ENCODE measurements at places on chromosomes 5 and 9. TPM values are rescaled to one million over a fixed set of nuclear protein-coding genes. Genes with fewer than 3 reads are reported as not detected.

- no peak for DNase-seq
These were observed 150.6 kb downstream of the COL23A1 start for GRCh38 chr5:178439493-178440180.

- no peak for DNase-seq
These were observed 129.9 kb downstream of the BAAT start for GRCh38 chr9:101254733-101255433.

Gene GDA
- total RNA-seq: 4.4 TPM

DNA sequence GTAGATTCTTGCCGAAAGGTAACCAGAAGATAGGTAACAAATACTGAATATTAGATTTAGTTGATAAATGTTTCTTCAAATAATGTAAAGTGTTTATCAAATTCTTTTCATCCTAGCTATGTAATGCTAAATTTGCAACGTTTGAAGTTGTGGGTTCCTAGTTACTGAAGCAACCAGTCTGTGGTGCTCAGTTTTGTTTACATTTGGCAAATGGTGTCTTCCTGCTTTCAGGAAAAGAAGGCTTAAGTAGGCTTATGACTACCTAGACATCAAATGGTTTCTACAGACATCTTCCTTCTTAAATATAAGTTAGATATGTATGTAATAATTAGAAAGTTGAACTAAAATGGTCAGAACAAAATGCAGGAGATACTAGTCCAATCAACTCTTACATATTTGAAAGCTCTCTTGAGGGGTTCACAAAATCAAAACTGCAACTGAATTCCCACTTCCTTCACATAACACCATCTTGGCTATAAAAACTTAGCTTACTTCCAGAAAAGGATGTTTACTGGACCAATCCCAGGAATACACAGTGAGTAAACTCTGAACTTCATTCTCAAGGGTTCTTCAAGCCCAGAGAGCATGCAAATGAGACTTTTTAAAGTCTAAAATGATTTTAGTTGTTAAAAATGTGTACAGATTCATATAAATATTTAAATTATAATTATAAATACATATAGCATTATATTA, 125.7 kb upstream of the ITGA1 start:
- no peak for DNase-seq

- no peak for DNase-seq
These were observed 116.5 kb downstream of the ZNF354C start for GRCh38 chr5:179176571-179177230.

Gene TLR4
- 5.2 TPM for total RNA-seq

GRCh38 chr5:143101121-143101520, 302.4 kb downstream of the NR3C1 start:
- no peak for DNase-seq

DNA sequence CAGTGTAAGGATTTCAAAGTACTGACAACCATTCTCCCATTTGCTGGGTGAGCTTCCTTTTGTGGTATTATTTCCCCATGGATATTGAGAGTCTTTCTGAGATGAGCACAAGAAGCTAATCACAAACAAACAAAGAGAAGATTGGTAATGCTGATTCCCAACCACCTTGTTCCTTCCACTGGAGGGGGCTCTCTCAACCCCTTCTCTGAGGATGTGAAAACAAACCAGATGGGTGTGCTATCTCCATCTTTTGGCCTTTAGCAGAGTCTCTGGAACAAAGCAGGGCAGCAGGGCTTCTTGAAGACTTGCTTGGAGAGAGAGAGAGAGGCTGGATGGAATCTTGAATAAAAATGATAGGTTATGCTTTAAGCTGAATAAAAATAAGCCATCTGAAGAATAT, 576.7 kb upstream of the ZNF462 start:
- DNase-seq: no peak

DNA sequence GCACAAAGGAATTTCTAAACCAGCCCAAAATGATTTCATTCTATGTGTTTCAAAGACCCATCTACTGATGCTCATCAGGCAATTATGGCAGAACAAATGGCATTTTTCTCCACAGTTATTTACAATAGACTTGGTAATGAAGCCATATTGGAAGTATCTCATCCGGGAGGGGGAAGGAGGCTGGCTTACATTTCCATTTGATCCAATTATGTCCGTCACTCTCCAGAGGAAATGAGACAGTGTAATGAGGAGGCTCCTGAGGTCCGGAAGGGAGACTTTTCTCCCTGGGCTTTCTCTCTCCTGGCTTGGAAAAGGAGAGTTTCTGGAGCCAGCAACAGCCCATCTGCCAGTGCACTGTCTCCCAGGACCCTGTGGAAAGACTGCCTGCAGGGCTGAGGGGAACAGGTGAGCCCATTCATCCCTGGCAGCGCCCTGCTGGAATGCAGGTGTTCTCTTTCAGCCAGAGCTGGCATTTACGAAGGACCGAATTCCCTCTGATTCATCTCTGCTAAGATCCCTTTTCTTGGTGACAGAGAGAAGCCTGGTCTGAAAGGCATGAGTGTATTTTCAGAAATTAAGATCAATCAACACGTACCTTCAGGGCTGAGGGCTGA, 54.9 kb upstream of the SAP30L start:
- DNase-seq: no peak

- peak; percentile 31 for DNase-seq
These were observed 983 bp downstream of the GCNT1 start for GRCh38 chr9:76459694-76460635.

DNA sequence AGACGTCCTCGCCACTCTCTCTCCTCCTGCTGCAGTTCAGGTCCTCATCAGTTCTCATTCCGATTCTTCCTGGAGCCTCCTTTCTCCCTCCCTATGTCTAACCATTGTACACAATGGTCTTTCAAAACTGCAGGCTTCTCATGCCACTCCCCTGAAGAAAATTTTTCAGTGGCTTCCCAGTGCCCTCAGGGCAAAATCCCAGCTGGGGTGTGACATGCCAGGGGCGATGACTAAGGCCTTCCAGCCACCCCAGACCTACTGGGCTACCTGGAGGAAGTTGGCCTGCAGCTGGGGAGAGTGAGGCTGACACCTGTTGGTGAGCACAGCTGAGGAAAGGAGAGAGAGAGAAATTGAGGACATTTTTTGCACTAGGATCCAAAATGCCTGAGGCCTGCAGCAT, 65.2 kb downstream of the SREK1 start:
- no peak for DNase-seq

GRCh38 chr5:8958602-8959001, 587.3 kb downstream of the SEMA5A start:
- no peak for DNase-seq

DNA sequence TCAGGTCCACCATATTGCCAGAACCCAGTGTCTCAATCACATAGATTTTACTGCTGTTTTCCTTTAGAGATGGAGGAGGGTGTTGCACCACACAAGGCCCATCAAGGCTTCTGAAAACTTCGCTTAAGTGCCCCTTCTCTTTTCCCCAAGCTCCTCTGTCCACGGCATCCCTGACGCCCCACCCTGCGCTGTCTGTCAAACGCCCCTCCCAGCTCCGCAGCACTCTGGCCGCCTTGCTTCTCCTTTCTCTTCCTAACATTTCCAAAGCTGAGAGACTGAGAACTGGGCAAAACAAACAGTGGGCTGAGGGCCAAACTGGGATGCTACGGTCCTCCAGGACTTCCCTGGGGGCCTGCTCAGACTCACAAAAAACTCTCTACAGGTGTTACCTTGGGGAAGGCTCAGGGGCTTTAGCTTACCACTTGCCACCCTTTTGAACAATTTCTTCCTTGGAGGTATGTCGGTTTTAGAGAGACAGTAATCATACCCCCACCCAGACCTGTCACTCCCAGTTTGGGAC, 28.3 kb upstream of the ERGIC1 start:
- DNase-seq: no peak

DNA sequence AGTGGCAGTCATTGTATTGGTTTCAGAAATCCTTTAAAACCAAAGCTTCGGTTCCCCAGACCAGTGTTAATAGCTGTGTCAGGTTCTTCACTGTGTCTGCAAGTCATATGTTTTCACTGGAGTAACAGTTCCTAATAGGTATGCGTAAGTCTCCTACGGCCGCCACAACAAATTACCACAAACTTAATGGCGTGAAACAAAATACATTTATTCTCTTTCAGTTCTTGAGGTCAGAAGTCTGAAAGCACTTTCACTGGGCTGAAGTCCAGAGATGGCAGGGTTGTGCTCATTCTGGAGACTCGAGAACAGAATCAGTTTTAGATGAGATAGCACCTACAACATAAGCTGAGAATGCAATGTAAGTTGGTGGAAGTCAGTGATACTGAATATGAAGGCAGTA, 556.2 kb downstream of the TLE4 start:
- no peak for DNase-seq

Gene SNCAIP
- 1.3 TPM for total RNA-seq

- DNase-seq: no peak
These were observed 51.1 kb downstream of the AHRR start for GRCh38 chr5:372556-372995.

DNA sequence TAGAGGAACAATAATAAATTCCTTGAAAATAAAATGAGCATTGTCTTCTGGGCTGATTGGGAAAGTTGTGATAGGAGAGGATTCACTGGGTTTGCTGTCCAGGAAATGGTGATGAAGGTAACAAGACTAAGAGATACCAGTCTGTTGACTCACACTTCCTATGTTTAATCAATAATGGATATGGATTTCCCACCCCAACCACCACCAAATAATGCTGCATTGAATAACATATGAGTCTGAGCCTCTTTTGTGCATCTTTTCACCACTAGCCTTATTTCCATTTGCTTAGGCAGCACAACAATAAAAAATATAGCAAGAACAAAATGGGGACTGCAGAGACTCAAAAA, 120.2 kb upstream of the NFIB start:
- no peak for DNase-seq

DNA sequence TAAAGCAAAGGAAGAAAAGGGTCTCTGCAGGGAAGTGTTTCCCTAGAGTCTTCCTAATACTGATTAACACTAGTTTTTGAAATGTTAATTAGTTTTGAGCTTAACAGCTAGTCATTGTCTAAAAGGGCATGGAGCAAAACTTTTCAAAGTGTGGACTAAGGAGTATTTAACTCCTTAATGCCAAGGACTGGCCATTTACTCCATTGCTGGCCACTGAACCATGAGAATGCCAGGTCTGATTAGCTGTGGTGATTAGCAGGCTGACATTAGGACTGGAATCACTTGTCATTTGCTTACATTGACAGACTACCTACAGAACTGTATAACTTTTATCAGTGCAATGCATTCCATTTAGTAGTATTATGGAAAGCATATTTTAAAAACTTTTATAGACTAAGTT, 987.0 kb downstream of the NR2F1-AS1 start:
- DNase-seq: no peak

Gene POMT1
- 22.1 TPM for total RNA-seq

DNA sequence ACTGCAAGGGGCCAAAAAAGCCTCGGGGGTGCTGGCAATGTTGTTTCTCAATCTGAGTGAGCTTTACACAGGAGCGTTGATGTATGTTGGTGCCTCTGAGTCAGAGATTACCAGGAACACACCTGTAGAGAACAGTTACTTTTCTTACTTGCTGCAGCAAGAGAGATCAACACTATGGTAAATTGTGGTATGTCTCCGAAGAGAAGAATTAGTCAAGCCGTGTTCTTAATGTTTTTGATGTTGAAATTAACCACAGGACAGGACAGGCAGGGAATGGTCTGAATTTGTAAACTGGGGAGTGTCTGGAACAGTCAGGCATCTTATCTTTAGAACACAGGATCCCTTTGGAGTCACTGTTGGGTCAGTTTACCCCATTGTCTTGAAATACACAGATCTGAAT, 285.7 kb downstream of the DNAH5 start:
- no peak for DNase-seq

- DNase-seq: no peak
These were observed 22.5 kb downstream of the F2RL2 start for GRCh38 chr5:76600716-76601115.

DNA sequence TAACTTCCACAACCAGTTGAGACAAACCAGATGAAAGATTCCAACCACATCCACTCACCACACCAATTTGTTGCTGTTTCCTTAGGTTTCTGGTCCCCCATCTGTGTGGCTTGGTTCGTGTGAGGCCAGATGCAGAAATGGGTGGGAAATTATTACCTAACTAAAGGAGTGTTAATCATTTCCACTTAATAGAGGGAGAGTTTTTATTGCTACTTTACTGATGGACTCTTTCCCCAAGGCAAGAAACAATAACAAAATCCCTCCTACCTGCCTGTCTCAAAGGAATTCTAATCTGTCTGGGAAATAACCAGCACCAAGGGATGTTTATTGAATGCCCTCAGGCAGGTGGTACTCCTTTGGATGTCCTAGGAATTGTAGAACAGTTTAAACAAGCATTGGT, 76.3 kb downstream of the TMEM167A start:
- DNase-seq: no peak

GRCh38 chr5:3056866-3057265, 305.4 kb upstream of the IRX2 start:
- DNase-seq: no peak

DNA sequence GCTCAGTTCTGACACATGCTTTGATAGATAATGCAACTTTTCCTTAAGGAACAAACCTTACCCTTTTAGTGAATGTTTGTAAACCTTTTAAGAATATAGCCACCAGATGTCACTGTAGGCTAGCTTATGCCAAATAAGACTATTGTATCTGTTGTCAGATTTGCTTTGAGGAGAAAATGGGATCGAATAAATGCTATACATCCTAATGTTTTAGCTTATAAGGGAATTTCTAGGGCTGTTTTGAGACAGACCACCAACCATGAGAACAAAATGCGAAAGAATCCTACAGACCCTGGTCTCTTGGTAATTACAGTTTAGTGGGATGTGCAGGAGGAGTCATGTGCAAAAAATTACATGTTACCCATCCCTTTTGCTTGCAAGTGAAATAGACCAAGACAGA, 127.6 kb upstream of the NMUR2 start:
- no peak for DNase-seq

DNA sequence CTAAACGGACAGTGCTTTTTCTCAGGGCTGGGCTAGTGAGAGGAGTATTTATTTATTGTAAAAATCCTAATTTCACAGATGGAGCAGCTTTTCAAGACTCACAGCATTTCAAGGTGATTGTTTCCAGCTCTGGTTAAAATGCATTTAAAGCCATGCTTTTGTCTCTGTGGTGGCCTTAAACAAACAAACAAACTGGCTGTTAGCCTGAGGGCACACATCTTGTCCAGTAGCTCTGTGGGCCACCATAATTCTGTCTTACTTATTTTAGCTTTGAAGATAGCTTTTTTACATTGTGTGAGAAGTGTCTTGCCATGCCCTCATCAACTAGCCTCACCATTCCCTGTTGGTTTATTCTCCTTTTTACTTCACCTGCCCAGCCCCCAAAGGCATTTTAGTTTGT, 218.2 kb downstream of the PSAT1 start:
- DNase-seq: no peak

DNA sequence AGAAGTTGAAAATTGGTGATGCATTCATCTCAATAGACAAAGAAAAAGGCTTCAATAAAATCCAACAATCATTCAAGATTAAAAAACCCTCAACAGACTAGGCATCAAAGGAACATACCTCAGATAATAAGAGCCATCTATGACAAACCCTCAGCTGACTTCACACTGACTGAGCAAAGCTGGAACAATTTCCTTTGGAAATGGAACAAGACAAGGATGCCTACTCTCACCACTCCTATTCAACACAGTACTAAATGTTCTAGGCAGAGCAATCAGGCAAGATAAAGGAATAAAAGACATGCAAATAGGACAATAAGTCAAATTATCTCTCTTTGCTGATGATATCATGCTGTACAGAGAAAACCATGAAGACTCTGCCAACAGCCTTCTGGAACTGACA, 1188.1 kb downstream of the DTWD2 start:
- no peak for DNase-seq

GRCh38 chr5:36638056-36638455, 31.6 kb downstream of the SLC1A3 start:
- no peak for DNase-seq

Gene SHISAL2B
- 0.99 TPM for total RNA-seq

Gene SPINK5
- total RNA-seq: 1.6 TPM

- no peak for DNase-seq
These were observed 21.1 kb downstream of the IRF1 start for GRCh38 chr5:132469380-132470009.

Gene SERF1A
- total RNA-seq: 7.3 TPM

All from body of pancreas (tissue), 4 donors.